ENCODE measurements at places on chromosomes 2 and 18.
A peak's percentile ranks its signal among the peaks of the same experiment; 100 is the strongest.

DNA sequence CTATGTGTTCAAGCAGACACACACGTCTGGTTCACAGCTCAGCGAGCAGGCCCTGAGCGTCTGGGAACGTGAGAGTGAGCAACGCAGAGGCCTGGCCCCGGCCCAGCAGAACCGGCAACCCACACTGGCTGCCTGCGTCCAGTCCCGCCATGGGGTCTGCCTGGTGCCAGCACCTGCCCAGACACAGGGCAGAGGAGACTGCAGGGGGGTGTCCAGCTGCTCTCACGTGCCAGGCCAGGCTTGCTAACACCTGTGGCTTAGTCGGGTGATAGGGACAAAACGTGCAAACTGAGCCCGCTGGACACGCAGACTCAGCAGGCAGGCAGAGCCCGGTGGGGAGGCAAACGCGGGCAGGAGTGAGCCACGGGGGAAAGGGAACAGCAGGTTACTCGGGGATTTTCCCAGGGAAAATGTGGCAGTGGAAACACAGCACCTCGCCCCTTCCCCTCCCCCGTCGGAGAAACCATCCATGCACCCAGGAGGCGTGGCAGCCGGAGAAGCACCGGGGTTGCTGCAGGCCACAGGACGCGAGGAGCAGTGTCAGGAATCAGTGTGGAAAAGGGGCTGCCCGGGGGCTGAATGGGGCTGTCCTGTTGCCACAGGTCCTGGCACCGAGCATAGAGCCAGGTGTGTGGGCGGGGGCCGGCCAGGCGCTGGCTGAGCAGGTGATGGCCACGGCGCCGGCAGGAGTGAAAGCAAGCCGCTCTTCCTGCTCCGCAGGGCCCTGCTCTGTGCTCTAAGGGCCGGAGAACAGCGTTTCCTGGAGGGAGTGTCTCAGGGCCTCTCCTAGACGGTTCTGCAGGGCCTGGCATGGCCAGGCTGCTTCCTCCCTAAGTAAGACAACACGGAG, 154.7 kb downstream of the HDAC4 start:
- ATAC-seq, result peak; percentile 48

- ATAC-seq, result no peak
Observed at GRCh38 chr2:232418466-232419244, 12.0 kb downstream of the ALPG start.

DNA sequence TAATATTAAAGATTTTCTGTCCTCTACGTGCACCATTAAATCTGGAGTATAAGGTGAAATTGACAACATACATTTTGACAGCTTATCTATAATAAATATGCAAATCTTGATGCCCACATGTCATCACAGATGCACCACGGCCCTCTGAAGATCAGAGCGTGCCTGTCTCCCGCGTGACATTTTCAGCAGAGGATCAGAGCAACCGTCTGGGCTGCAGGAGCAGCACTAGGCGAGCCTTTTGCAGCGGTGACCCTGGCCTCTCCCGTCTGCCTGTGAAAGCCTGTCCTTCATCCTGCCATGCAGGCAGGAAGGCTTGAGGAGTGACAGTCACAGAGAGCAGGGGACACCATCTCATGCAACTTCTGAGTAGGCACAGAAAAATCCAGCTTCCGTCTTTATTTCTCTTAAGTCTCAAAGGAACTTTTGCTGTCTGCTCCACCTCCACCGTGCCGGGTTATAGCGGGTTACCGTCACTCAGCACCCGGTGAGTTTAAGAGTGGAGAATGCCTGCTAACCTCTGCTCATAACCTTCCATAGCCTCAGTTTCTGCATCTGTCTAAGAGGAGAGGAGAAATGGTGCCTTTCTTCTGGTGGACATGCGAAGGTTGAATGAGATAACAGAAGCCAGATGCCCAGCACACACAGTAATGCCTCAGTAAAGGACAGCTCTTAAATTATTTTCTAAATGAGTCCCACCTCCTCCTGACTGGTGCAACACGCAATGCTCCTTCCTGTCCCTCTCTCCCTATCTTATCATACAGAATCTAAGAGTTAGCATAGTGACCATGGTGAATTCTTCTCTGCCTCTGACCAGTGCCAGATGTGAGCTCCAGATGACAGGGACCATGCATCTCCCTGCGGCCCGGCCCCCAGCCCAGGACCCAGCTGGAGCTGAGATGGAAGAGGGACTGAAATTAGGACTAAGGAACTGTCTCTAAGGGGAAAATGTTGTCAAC, 43.8 kb downstream of the CELF4 start:
- no peak for ATAC-seq

GRCh38 chr18:12079491-12080237, 14.0 kb upstream of the ANKRD62 start:
- no peak for ATAC-seq

GRCh38 chr18:6249788-6250187, 164.9 kb downstream of the L3MBTL4 start:
- ATAC-seq, result no peak

- ATAC-seq, result no peak
Observed at GRCh38 chr2:175560521-175561169, 379.1 kb upstream of the ATP5MC3 start.

- no peak for ATAC-seq
Observed at GRCh38 chr2:240127191-240127750, 8.8 kb downstream of the COPS9 start.

DNA sequence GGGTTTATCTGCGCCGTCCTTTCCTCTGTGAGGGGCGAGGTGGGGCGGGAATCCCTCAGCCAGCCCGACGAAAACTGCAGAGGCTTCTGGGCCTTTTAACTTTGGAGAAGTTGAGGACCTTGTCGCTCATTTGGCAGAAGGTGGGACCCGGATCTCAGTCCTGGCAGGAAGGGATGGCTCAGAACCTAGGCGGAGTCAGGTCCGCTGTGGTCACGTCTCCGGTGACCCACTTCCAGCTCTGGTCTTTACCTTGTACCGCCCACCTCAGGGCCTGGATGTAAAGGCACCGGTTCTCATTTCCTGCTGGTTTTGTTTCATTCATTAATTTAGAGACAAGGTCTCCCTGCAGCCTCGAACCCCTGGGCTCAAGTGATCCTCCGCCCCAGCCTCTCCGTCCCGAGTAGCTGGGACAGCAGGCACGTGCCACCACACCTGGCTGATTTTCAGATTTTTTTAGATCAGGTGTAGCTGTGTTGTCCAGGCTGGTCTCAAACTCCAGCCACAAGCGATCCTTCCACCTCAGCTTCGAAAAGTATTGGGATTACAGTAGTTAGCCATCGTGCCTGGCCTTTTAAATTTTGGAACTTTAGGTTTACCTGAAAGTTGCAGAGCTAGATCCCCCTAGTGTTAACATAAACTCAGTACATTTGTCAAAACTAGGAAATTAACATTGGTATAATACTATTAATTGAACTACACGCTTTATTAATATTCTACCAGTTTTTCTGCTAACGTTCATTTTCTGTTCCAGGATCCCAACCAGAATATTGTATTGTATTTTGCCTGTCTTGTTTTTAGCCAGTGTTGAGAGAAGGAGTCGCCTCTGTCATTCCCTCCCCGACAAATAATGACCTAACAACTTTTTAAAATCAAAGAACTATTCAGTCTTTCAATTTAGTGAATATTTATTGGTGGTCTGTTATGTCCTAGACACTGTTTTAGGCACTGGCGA, 852 bp downstream of the POLI start:
- peak; percentile 44 for ATAC-seq

DNA sequence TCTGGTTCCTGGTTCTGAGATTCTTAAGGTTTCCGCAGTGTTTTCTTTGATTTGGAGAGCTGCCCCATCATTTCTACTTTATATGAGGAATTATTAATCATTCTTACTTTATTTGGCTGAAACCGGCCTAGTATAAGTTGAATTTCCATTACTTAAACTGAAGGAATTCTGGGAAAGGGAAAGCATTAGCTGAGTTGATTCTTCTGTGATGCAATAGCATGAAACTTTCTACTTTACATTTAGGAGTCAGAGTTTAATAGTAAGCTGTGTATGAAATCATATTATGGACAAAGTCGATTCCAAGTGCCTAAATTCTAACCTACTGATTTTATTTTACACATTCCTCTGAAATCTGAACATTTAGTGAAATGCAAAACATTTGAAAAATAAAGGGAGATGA, 1269.7 kb upstream of the ZEB2 start:
- ATAC-seq, result no peak

GRCh38 chr2:15427987-15428386, 133.1 kb downstream of the NBAS start:
- no peak for ATAC-seq

GRCh38 chr18:66119347-66119746, 368.5 kb downstream of the CDH7 start:
- ATAC-seq, result no peak

- ATAC-seq, result no peak
Observed at GRCh38 chr2:238019962-238020361, 40.8 kb upstream of the SCLY start.

GRCh38 chr2:137154946-137155345, 389.6 kb downstream of the THSD7B start:
- no peak for ATAC-seq

DNA sequence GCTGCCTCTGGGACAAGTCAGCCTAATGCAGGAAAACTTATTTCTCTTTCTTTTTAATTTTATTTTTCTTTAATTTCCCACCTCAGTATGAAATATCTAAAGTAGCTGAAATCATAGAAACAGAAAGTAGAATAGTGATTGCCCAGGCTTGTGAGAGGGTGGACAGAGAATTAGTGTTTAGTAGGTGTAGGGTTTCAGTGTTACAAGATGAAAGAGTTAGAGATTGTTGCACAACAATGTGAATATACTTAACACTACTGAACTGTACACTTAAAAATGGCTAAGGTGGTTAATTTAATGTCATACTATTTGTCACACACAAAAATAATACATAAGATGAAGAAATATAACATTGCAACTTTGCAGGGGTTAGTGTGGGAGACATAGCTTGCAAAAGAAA, 80.8 kb downstream of the NAT8 start:
- ATAC-seq, result no peak

GRCh38 chr2:25252291-25253152, 84.1 kb upstream of the POMC start:
- ATAC-seq, result peak; percentile 59

DNA sequence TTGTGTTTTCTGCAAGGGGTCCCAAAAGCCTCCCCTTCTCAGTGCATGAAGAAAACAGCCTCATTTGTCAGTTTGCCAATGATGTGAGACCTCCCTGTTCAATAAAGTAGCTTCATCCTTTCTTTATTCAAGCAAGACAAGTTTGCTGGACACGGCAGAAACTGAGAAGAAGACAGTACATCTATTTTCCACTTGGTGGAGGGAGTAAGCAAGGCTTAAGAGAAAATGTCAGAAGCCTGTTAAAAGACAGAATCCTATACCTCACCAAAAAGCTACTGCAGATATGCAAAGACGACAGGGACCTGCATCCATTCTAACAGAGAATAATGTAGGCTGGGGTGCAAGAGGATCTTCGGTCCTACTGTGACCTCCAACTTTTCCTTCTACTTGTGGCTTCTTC, 506.8 kb upstream of the VRK2 start:
- ATAC-seq, result no peak

GRCh38 chr2:230144355-230144754, 75.4 kb downstream of the SP110 start:
- ATAC-seq, result no peak
